ENCODE measurements at places on chromosomes 1 and 21.

DNA sequence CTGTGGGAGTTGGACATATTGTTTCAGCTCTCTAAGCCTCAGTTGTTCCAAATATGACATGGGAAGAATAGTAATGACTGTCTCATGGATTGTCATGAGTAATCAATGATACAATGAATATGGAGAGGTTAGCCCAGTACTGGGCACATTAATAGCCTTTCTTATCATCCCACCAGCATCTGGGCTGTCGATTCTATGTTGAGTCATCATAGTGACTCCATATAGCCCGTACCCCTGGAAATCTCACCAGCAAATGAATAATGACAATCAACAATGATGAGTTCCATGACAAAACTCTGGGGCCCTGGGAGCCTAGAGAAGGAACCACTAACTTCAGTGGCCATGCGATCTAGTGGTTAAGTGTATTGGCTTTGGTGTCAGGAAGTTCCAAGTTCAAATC lies 39.7 kb upstream of the GJB5 start:
- no peak for DNase-seq

GRCh38 chr1:205447457-205448341 lies 8.1 kb downstream of the BLACAT1 start:
- DNase-seq, result no peak

GRCh38 chr1:165235155-165235776 lies 121.2 kb downstream of the LMX1A start:
- DNase-seq, result no peak

- DNase-seq, result peak; percentile 44
Measured at GRCh38 chr1:155277902-155278688, 832 bp downstream of the HCN3 start.

- peak; percentile 73 for DNase-seq
Measured at GRCh38 chr21:41168391-41169257, 664 bp downstream of the BACE2 start.

DNA sequence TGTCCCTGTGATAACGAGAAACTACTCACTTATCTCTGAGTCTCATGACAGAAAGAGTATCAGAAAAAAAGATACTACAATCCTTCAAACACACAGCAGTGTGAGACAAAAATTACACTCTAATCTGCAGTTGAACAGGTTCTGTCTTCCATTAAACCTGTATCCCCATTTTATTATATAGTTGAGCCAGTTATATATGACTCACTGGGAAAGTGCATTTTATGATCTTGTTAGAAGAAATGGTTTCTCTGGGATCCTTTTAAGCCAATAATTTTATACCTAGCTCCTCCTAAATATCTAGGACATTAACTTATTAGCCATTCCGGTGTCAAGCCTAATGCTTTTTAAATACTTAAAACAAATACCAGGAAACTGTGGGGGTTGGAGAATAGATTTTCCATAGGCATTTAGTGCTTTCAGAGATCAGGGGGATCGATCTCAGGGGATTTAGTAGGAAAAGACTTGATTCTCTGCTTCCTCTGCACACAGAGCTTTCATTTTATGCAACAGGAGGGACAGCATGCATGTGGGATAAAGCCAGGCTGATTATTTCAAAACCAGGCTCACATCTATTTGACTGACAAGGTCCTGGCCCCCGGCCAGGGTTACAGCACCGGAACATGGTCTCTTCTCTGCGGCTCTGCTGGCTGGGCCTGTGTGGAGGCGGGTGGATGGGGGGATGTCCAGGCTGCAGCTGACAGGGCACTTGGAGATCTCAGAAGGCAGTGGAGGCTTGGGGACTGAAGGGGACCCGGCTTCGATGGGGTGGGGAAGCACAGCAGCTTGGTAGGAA lies 310.6 kb downstream of the DISC1 start:
- peak; percentile 84 for DNase-seq

DNA sequence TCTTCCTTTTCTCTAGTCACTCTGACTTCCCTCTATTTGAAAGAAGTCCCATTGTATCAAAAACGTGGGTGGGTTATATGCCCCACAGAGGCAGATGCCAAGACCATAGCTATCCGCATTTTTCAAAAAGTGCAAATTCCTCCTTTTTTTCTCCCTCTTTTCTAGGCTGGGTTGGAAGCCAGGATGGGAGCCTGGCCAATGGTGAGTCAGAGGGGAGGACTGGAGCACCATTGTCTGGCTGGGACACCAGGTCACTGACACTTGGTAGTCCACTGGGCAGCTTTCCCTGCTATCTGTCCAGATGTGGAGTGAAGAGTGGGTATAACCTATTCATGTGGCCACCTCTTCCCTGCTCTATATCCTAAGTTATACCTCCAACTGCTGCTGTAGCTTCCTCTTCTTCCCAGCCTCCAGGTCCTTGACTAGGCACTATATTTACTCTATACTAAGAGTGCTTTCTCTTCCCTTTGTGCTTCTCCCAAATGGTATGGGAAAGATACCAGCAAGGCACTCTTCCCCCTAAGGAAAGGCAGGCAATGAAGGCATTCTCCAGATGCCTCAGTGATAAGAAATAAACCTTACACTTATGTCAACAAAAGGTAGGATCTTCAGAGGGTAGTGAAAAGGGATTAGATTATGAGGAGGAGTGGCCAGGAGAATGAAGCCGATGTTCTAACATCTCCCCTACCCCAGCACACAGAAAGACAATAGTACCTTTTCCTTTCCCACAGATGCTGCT lies 12.9 kb downstream of the PI4KB start:
- peak; percentile 65 for DNase-seq

DNA sequence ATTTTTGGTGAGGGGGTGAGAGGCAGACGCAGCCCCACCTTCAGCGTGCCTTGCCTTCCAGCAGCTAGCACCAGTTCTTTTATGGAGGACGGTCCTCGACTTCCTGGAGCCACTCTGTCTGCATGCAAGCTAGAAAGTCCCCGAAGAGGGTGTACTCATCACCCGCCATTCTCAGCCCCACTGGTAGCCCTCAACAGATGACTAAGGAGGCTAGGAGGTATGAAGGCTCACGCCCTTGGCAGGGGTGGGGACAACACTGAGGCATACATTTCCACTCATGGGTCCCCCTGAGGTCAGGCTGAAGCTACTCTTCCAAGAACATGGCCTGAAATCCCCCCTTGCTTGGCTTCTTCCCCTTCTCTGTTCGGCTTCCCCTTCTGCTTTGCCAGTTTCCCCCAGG lies 8.9 kb upstream of the PTPRF start:
- DNase-seq, result no peak

DNA sequence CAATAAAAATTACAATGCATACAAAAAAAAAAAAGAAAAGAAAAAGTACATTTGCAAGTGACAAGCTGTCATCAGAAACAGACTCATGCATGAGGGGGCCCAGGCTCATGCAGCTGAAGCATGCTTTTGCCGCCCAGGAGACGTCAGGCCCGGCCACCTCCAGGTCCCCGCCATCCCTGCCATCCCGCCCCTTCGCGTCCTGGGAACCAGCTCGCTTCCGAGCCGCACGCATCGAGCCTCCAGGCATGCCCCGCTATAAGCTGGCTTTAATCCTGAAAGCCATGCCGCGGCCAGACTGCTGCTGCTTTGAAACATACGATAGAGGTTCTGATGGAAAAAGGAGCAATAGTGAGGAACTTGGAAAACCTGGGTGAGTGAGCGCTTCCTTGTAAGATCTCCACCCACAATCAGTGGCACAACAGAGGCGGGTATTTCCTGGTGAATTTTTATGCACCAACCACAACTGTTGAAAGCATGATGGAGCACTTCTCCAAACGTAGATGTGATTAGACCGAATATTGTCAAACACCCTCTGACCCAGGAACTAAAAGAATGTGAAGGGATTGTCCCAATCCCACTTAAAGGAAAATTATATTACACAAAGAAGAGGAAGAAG lies 113.7 kb downstream of the FAF1 start:
- no peak for DNase-seq

- DNase-seq, result peak; percentile 84
Measured at GRCh38 chr1:211581526-211581925, 2.6 kb upstream of the SLC30A1 start.

DNA sequence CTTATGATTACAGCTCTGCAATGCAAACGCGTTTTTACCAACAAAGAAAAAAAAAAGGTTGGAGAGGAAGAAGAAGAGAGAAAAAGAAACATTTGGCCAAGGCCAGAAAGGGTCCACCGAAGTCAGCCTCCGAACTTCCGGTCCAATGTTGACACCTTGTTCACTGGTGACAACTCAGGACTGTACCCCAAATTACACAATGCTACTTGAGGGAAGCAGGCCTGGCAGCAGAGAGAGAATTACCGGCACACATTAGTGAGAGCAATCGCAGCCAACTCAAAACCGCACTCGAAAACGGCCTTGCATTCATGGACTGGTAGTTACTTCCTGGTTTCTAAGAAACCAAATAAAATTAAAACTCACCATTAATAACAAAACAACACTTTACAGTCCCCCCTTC lies 652.5 kb downstream of the KIF26B start:
- DNase-seq, result no peak

GRCh38 chr1:244224487-244225430 lies 173.7 kb downstream of the ZBTB18 start:
- no peak for DNase-seq

- no peak for DNase-seq
Measured at GRCh38 chr1:161981126-161981525, 42.5 kb downstream of the OLFML2B start.

DNA sequence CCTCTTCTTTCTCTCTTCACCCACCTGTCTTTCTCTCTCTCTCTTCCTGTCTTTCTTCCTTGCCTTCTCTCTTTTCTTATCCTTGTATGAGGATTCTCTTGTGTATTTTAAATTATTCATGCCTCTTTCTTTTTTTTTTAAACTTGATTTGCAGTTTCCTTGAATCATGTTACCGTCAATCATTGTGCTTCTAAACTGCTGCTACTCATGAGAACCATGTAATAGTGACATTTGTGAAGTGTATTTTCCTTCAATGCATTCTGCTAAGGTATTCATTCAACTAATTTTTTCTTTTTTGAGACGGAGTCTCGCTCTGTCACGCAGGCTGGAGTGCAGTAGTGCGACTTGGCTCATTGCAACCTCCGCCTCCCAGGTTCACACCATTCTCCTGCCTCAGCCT lies 539.1 kb upstream of the BRINP3 start:
- DNase-seq, result no peak

DNA sequence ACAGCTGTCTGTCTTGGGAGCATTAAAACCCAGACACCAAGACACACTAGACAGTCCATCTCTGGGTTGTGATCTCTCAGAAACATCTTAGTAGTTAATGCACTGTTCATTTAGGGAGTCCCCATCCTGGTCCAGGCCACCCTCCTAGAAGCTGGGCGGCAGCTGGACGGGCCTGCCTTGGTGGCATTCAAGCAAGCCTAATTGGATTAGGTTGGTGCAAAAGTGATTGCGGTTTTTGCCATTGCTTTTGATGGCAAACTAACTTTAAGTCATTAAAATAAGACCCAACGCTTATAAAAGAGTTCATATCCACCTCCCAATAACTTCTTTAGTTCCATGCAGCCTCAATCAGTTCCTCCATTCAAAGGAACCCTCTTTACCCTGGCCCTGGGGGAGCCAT lies 21.7 kb downstream of the ATP5PO start:
- DNase-seq, result no peak

DNA sequence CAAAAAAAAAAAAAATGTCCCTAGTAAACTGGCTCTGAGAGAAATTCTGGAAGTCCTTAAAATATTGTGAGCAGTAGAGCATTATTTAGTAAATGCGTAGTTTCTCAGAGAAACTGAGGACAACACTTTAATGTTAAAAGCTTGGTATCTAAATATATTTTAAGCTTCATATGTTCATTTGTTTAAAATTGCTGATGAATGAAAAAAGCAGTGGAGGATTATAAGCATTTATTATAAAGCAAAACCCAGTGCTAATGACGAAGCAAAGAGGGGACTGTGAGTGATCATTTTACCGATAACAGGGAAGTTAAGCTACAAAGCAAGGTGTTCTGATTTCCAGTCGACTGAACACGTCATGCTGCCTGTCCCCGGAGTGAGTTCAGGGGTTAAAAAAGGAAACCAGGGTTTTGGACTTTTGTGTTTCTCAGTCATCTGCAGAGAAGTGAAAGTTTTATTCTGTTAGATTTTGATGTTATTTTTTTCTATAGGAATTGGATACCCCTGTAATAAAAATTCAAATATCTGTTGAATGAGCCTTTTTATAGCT lies 64.5 kb upstream of the SCCPDH start:
- no peak for DNase-seq

- peak; percentile 33 for DNase-seq
Measured at GRCh38 chr21:39774227-39774626, 29.2 kb downstream of the IGSF5 start.

DNA sequence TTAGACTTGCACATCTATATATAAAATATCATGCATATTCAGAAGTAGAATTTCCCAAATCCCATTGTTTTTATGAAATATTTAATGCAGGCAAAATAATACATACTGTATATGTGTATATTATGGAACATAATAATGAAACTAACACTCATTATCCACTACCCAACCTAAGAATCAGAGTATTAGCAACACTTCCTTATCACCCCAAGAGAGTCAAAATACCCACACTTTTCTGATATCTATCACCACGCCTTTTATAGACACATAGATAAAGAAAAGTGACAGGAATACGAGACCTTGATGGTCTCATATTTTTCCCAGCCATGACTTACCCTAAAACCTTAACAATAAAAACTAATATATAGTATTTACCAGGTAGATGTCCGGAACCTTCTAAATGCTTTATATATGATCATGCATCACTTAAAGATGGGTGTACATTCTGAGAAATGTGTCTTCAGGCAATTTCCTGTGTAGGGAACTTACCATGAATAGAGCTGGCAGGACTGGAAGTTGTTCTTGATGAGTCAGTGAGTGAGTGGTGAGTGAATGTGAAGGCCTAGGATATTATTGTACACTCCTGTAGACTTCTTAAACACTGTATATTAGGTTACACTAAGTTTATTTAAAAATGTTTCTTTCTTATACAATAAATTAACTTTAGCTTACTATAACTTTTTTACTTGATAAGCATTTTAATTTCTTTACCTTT lies 45.5 kb downstream of the TNFSF4 start:
- no peak for DNase-seq

DNA sequence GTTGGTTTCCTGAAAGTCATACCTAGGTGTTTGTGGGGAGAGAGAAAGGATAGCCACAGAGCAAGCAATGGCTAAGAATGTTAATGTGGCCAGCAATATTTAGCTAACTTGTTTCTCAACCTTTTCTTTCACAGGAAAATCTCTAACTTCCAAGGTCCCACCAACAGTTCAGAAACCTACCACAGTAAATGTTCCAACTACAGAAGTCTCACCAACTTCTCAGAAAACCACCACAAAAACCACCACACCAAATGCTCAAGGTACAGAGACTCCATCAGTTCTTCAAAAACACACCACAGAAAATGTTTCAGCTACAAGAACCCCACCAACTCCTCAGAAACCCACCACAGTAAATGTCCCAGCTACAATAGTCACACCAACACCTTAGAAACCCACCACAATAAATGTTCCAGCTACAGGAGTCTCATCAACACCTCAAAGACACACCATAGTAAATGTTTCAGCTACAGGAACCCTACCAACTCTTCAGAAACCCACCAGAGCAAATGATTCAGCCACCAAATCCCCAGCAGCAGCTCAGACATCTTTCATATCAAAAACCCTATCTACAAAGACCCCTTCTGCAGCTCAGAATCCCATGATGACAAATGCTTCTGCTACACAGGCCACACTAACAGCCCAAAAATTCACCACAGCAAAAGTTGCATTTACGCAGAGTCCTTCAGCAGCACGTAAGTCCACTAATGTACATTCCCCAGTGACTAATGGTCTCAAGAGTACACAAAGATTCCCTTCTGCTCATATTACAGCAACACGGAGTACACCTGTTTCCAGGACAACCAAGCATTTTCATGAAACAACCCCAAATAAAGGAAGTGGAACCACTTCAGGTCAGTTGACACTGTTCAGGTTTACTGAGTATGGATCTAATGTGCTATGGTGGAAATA lies 15.3 kb downstream of the CD55 start:
- DNase-seq, result no peak

- DNase-seq, result peak; percentile 59
Measured at GRCh38 chr1:94599095-94599813, 57.7 kb upstream of the F3 start.
